Activated naive CD4-positive, alpha-beta T cell (primary cell): ENCODE measurements at places on chromosomes 1 and 21.

GRCh38 chr1:222310836-222311235 is 237.1 kb downstream of the HHIPL2 start:
- no peak for DNase-seq

DNA sequence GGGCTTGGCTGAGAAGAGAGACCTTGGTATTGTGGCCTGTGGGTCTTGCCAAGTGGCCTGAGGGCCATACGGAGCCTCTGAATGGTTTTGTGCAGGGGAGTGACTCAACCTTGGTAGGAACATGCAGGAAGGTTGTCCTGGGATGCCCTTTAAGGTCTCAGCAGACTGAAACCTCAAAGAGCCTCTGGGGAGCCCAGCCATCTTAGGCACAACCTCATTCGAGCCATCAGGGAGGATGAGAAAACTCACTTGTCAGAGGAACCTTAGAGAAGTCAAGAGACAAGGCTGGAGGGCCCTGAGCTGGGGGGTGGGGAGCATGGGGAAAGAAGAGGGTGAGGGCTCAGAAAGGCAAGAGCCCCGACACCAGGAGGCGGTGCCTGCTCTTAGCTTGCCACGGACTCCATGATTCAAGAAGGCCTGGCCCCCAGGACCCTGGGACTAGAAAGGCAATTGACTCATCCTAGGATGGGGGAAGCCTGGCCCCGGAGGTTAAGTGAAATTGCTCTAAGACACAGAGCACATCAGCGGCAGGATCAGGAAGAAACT is 13.0 kb downstream of the IFI6 start:
- DNase-seq = no peak

- no peak for DNase-seq
Measured at GRCh38 chr1:18069903-18070302, 37.7 kb upstream of the IGSF21 start.

DNA sequence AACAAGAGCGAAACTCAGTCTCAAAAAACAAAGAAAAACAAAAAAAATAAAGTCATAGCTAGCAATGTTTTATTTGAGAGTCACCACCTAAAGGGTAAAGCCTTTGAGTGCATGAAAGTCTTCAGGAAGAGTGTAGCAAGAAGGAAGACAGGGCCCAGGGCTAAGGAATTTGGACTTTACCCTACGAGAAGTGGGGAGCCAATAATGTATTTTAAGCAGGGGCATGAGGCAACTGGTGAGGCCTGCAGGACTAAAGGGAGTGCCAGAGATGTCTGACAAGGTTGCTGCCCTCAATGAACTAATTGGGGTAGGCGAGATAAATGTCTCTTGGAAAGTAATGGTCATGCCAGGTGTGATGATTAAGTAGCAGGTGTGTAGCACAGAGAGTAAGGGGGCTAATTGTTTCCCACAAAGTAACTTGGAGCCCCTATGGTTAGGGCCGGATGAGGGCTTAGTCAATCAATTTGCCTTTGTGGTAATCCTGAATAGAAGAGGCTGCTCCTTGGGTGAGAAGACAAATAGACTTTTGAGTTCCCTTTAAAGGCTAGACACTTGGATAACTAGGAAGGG is 31.6 kb upstream of the CACNA1E start:
- no peak for DNase-seq

DNA sequence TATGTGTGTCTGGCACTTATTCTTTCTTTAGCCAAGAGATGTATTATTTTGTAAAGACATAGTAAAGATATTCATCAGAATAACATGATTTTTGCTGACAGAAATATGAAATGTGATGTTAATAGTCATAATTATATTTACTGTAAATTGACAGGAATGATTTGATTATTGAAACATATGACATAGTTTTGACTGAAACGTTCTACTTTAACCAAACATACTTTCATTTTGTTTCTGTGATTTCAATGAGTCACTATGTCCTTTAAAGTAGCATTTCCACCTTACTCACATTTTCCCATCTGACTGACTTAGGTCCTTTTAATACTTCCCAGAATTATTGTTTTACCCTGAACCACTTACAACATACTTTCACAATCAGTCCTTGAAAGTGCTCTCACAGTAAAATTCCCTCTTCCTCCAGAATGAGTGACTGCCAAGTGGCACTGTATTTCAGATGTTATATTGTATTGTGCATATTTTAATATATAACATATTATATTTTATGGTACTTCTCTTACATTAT is 437.9 kb downstream of the NCAM2 start:
- no peak for DNase-seq

DNA sequence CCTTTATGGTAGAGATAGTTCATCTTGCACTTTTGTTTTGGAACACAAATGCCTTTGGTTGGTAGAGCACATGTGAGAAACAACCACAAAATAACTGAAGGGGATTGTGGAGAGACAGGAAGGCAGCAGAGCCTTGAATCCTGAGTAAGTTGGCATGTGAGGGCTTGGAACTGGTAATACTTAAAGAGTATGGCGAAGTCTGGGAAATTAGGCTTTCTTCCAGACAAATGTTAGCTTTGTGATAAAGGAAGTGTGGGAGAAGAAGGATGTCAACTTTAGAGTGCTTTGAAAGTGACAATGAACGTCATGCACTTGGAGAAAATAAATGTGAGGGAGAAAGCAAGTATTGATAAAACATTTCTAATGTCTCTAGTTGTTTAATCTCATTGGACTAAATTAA is 476.3 kb upstream of the ZRANB2 start:
- DNase-seq = no peak

GRCh38 chr1:192260076-192260475 is 56.7 kb upstream of the RGS21 start:
- DNase-seq = no peak

DNA sequence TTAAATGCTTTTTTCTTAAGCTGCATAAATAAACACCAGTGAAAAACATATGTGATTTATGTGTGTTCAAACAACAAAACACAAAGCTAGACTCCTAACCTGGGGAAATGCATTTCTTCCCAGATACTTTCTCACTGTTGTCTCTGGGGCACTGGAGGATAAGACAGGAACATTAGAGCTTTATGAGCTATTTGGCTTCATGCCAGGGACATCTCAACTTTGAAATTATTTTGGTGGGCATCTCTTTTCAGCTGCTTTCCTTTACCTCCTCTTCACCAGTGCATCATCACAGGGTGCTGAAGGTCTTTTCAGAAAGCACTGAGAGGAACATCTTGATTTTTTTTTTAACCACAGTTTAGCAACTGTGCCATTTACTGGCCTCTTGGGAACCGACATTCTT is 212.9 kb downstream of the DNM3 start:
- no peak for DNase-seq

- DNase-seq = no peak
Measured at GRCh38 chr1:171852272-171852671, 11.0 kb downstream of the DNM3 start.

DNA sequence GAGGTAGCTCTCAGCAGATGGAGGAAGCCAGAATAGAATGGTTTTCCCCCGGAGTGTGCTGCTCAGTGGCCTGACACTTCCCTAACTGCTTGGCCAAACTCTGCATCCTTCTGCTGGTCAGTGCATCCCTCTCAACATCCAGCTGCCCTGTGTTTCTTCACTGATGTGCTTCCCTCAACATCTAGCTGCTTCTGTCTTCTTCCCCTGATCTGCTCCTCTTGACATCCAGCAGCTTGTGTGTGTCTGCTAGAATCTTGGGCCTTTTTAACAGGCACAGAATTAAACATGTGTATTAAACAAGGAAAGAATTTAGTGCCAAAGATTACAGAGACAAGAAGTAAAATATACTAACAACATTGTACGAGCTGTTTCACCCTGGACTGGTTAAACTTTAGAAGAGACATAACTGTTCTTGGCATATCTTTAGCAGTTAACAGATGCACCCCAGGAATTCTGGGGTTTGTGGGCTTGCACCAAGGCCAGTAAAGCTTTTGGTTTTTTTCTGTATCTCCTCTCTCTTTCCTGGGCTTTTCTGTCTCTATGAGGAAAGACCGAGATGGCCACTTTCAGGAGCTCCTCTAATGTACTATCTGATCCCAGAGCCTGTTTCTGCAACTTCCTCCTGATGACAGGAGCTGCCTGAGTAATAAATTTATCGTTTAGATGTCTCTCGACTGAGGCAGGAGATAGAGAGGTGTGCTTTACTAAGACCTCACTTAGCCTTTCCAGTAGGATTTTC is 34.8 kb upstream of the HSD3B1 start:
- DNase-seq = no peak

DNA sequence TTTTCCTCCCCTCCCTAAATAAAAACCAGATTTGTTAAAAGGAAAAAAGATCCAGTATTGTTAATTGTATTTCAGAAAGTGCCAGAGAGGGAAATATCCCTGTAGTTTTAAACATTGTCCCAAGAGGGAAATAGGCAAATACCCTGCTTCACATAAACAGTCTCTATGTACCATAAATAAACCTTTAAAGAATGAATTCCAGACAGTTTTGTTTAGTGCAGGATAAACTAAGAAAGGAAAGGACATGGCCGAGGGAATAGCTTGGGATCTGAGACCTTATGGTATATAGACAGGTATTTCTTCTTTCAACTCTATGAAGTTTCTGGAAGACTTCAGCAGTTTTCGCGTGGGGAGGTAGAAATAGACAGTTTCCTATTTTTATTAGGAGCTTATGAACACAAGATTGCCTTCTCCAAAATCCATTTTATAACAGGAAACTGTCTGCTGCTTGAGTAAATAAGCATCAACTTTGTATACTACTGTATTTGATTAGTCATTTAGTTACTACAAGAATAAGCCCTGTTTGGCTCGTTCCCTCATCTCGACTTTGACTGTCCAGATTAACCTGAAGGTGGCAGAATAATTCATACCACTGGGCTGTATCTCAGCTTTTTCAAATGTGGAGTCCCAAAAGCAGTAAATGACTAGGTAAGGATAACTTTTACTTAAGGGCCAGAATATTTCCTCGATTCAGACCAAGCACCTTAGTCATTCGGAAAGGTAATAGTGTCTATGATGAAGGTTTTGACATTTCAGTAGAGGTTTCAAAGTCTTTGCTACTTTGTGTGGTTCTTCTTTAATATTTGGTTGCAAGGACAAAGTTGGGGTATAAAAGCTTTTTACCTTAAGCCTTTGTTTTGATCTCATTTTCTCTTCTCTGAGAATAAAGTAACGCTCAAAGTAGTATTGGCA is 177.5 kb downstream of the VPS13D start:
- no peak for DNase-seq

DNA sequence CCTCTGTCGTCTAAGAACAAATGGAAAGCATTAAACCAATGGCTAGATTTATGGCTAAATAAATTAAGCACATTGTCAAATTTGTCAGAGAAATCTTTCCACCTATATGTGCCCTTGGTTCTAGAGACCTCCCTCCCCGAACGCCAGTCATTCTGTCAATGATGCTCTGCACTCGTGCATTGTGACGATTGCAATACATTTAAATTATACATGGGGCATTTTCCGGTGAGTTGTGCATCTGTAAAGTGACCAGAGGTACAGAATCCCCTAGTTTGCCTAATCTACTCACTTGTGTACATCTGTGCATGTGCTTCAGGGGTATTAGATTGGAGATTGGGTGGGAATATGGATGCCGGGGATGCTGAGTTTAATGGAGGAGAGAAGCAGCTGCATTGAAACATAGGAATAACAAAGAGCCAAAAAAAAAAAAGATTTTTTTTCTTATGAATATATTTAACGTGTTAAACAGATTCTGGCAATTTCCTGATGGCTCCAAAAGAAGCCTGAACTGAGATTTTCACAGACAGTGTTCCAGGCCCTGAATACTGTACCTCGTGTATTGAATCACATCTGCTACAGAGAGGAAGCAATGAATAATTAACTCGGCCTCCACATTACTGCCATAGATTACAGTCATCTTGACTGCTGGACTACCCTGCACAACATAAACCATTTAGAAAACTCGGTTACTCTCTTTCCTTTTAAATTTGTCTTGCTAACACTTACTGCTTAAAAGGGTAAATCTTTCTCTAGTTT is 149.0 kb upstream of the C1orf87 start:
- DNase-seq = no peak

DNA sequence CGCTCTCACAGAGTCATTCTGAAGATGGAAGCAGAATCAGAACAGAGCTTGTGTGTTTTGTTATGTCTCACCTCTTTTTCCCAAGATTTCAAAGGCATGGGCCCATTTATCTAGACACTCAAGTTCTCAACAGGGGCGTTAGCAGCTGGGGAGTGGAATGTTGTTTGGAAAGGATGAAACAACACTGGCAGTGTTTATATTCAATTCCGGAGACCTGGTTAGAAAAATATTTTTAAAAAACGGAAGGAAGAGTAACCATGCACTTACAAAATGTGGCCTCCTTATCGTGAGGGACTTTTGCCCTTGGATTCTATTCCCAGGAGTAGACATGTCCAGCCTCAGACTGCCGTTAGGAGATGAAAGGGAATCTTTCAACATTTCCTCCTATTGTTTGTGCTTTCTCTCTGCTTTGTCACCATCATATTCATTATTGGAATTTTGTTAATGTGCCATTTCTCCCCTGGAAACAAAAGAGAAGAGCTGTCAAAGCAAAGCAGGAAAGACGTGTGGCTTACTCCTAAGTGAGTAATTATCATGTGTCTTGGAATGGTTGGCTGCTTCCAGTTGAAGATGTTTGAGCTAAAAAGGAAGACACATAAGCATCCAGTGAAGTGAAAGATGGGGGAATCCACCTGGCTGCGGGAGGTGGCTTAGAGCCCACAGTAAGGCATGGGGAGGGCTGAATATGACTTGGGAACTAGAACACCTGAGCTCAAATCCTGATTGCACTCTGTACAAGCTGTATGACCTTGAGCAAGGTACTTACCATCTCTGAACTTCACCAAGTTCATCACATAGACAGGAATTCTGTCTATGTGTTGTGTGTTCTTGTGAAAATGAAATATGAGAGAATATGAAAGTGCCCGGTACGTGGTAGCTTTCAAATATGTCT is 71.7 kb upstream of the JUN start:
- no peak for DNase-seq

DNA sequence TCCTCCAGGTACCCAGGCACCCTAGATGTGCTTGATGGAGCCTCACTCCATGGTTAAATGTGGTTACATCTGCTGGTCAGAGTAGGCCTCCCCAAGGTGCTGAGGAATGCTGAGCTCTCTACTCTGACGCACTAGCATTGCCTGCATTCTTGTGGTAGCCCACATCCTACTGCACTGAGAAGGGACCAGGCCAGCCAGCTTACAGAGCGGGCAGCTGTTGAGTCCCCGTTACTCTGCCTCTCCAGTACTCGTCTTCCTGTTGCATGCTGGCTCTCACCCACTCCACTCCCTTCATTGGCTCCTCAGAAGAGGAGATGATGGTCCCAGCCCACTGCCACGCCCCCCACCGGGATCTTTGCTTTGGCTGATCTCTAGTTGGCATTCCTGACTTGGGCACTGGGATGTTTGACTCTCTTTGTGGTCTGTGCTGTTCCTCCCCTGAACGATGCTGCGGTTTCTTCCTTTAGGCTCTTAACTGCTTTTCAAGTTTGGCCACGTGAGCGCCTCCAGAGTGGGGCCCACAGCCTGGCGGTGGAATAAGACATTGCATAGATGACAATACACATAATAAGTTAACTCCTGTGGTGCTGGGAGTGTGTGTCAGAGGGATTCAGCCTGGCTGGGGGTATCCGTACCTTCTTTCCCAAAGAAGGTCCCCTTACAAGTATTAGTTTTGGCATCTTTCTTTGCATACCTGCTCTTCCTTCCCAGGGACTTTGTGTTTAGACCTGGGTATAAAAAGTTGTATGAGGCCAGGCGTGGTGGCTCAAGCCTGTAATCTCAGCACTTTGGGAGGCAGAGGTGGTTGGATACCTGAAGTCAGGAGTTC is 18.6 kb downstream of the AZIN2 start:
- DNase-seq = no peak

- DNase-seq = no peak
Measured at GRCh38 chr1:64848803-64849202, 103.9 kb downstream of the RAVER2 start.

GRCh38 chr1:209207126-209207700 is 376.3 kb upstream of the CAMK1G start:
- no peak for DNase-seq

GRCh38 chr1:205711105-205712048 is 31.1 kb upstream of the SLC45A3 start:
- peak; percentile 6 for DNase-seq
